ENCODE measurements at places on chromosomes 5 and 9. TPM values are rescaled to one million over a fixed set of nuclear protein-coding genes. Genes with fewer than 3 reads are reported as not detected.

GRCh38 chr5:38463634-38464521 is 92.6 kb downstream of the LIFR start:
- DNase-seq, result no peak

The IFNA7 gene
- total RNA-seq, result not detected

DNA sequence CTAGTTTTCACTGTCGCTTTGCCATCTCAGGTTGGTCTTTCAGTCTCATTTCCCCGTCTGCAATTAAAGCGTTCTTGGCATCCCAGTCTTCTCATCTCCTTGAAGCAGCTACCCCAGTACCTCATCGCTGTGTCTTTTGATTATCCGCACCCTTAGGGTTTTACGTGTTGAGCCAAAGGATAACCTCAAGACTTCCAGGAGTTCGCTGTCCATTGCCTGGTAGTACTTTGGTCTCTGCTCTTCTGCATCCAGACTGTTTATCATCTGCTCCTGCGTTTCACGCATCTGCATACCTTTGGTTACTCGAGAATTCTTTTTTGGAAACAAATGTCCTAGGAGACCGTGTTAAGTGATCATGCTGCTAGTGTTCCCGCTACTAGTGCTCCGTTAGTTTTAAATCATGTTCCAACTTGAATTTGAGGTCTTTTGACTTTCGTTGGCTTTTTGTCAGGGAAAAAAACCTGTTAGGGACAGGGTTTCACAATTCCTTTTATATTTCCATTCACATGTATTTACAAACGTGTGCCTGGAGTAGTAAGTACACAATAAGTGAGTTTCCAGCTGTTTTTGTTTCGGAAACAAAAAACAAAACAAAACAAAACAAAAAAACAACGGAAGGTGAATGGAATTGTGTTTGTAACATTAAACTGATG is 888 bp downstream of the RABGAP1 start:
- DNase-seq, result no peak

DNA sequence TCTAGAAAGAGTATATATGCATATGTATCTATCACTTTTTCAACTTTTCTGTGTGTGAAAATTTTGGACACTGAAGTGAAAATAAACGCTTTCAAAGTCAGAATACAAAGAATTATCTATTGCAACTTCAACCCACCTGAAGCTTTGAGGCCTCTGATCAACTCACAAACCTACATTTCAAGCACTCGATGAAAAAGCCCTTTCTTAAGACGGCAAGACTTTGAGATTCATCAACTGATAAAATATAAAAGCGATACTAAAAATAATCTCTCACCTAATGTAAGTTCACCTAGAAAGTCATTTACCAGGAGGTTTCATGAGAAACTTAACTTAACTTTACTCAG is 1.2 kb downstream of the GOLPH3 start:
- peak; percentile 60 for DNase-seq

- DNase-seq, result no peak
Observed at GRCh38 chr5:169448826-169449225, 134.7 kb upstream of the SPDL1 start.

- no peak for DNase-seq
Observed at GRCh38 chr5:52277101-52277500, 510.6 kb upstream of the ITGA1 start.

GRCh38 chr9:84145780-84146179 is 165.2 kb downstream of the RMI1 start:
- DNase-seq, result no peak

- DNase-seq, result no peak
Observed at GRCh38 chr5:97182571-97183099, 412 bp downstream of the RIOK2 start.

GRCh38 chr9:9913276-9913832 is 699.4 kb downstream of the PTPRD start:
- no peak for DNase-seq

DNA sequence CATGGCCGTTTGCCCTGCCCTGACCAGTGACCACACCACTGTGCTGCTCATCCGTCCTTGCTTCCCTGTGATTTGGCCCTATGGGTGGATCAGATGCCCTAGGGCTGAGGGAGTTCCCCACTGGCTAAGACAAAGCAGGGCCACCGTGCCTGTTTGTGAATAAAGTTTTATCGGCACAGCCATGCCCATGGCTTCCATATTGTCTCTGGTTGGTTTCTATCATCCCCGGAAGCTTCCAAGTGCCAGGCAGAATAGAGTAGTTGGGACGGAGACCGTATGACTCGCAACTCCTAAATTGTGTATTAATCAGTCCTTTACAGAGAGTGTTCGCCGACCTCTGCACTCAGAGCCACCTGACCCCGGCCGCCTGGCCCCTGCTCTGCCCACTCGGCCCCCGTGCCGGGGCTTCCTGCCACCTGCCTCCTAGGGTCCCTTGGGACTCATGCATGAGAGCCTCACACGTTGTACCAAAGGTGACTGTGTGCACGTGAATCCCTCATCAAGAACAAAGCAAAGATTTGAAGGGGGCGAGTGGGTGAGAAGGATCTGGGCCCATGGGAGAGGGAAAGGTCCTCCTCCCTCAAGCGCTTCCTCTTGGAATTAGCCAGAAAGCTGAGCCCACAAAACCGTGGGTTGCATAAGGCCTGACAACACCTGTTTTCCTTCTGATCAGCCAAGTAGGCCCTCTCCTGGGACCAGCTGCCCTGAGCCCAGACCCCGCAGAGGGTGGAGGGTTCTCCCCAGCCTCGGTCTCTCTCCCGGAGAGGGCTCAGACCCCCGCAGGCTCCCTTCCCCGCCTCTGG is 11.7 kb upstream of the FCN2 start:
- DNase-seq, result no peak

The GPRIN1 gene
- total RNA-seq, result 19.9 TPM

GRCh38 chr5:77563475-77563874 is 71.4 kb upstream of the WDR41 start:
- no peak for DNase-seq

The TMEM171 gene
- not detected for total RNA-seq

The DDX4 gene
- not detected for total RNA-seq

DNA sequence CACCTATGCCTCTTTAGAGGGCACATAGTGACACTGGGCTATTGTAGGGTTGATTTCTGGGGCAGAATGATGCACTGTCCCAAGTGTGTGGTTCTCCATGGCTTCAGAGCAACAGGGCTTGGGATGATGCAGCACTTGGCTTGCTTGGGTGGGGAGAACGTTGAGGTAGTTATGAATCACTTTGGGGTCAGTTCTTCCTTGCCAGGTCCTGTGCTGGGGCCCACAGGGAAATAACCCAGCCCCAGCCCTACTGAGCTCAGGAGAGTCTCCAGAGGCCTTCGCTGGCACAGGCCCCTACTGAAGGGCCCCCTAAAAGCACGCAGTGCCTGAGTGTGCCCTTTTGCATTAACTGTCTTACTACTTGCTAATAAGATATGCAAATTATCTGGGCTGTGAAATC is 24.2 kb downstream of the JADE2 start:
- DNase-seq, result no peak

DNA sequence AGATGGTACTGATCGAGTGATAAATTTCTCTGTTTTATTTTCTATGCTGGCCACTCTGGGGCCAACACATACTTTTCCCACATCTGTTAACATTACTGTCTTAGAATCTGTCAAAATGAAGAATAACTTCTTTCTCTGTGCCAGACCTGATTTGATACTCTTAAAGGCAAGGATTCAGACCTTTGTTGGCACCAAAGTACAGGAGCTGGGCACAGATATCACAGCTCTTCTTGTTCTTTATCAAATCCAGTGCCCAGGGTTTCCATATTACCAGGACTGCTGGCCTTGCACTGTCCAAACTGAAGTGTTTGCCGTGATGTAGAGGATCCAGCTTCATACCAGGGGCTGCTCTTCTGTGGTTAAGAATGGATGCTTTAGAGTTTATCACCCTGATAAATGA is 20.9 kb downstream of the ZNF474 start:
- DNase-seq, result no peak

DNA sequence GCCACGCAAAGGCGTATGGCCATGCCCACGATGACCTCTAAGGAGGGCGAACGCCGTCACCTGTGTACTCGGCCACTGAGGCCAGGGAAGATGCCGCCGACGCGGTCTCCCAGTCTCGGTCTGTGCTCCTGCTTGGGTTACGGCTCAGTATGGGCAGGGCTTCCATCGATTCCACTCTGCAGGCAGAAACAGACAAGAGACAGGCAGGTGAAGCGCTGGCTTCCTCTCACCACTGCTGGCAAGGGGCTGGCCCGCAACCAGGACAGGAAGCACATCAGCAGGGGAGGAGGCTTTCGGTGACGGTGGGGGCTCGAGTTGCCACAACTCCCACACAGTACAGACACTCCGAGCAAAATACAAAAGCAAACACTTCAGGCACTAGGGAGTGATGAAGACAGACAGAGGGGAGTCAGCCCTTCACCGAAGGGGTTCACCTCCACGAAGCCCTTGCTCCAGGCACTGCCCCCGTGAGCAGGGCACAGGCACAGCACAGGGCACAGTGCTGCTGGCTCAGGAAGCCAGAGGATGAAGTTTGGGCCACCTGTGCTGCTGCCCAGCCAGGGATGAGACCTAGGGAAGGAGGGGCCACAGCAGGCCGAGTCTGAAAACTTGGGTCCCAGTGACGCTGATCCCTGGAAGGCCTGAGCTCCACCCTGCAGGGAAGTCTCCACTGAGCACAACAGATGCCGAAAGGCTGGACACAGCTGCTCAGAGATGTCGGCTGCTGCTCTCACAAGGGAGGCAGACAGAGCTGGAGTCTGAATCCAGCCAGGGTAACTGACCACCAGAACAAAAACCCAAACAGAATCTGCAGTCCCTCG is 91.3 kb downstream of the CAMSAP1 start:
- no peak for DNase-seq

GRCh38 chr5:38207343-38207742 is 51.0 kb upstream of the EGFLAM start:
- DNase-seq, result no peak

DNA sequence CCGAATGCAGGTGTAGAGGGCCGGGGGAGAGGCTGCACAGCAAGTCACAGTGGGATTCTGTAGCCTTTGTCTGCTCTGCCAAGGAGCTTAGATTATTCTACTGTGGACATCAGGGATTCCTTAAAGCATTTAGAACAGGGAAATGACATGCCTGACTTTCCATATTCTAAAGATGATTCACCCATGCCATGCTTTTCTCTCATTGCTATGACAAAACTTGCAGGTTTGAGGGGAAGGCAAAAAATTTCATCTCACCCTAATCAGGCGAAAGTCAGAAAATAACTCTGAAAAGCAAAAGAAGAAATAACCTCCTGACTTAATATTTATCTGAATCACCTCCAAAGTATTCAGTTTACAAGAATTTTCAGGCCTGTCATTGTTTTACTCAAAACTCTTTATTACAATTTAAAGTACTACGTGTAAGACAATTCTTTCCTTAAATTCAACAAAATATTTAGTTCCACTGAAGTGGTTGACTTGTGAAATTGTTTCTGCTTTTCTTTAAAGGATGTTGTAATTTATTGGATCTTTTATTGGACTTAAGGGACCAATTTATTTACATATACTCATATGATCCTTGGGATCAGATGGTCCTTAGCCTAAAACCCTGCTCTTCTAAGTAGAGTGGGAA is 30.0 kb upstream of the GAS1 start:
- DNase-seq, result no peak

The LCN9 gene
- total RNA-seq, result not detected

DNA sequence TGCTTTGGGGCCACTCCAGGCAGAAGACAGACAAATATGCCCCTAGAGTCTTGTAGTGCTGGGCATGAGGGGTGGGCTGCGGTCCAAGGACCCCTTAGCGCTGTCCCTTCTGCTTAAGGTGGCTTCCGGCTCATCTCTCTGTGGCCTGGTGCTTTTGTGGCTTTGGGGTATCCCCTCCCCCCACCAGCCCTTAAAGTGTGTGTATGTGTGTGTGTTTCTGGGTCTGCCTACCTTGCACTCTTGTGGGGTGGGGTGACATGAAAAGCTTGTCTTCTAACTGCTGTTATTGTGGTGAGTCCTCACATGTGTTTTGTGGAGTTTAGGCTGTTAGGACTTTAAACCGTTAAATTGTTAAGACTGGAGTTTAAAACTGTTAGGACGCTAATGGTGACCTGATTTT is 23.6 kb downstream of the MARCHF6 start:
- no peak for DNase-seq

GRCh38 chr5:169584998-169585451 is 1.5 kb downstream of the SPDL1 start:
- DNase-seq, result no peak

The FBXO38 gene
- 37.0 TPM for total RNA-seq

GRCh38 chr5:95709967-95710650 is 21.0 kb upstream of the RHOBTB3 start:
- DNase-seq, result peak; percentile 16

DNA sequence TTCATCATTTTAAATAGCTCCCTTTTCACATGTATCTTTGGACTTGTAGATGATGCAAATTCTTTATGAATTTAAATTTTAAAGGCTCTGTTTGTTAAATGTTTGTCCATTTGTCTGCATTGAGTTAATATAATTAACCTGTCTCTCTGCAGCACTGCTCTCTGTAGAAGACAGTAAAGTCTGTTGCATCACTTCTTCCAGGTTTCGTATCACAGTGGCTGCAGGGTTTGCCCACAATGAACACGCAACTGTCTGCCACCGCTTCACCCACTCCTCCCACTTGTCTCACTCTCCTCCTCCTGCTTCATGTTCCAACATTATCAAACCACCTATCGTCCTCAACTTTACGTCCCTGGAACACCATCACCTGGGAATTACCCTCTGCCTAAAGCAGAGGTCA is 231.3 kb upstream of the SLC30A5 start:
- no peak for DNase-seq

The CCNO gene
- 3.8 TPM for total RNA-seq

- no peak for DNase-seq
Observed at GRCh38 chr5:114419959-114420358, 58.1 kb downstream of the KCNN2 start.

The C1QTNF3 gene
- not detected for total RNA-seq

The ST6GALNAC4 gene
- total RNA-seq, result 32.8 TPM

The CAMLG gene
- 39.2 TPM for total RNA-seq

DNA sequence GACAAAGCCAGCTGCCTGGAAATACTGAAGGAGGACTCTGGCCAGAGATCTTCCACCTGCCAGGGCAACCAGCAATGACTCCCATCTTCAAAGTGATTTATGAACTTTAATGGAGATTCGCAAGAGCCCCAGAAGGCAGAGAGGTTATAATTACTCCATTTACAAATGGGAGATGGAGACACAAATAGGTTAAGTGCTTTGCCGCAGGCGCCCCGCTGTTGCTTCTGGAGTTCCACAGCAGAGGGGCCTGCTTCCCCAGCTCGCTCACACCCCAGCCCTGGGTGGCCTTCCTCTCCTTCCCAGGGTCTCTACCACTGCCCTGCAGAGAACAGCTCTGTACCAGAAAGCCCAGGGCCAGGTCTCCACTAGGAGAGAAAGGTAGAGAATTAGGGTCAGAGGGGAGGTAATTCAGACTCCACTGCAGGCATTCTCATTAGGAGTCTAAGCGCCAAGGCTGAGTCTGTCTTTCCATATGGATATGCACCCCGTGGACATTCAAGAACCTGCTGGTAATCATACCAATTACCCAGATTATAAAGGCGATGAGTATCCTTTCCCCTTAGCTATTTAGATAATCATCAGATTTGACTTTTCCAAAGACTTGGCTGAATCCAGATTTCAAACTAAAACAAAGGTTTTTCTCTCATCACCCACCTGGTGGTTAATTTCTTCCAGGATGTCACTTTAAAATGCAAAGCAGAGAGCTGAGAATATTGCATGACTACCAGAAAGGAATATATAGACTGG is 157.6 kb upstream of the TUT7 start:
- no peak for DNase-seq
